ENCODE measurements at places on chromosomes 7 and 10.
A peak's percentile ranks its signal among the peaks of the same experiment; 100 is the strongest.

GRCh38 chr10:132844069-132844809 is 58.3 kb upstream of the NKX6-2 start:
- no peak for DNase-seq

DNA sequence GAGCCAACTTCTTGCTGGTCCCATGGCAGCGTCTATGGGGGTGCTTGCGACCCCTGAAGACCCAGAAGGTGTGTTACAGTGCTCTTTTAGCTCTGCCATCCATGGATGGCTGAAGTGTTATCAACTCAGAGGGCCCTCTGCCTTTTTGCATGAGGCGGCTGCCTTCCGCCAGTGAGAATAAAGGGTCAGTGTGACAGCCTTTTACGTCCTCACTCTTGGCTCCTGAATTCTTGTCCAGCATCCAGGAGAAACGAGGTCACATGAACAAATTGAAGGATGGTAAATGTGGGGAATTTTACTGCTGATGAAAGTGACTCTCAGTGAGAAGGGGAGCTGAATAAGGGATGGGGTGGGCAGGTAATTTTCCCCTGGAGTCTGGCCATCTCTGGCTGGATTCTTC is 24.1 kb downstream of the SSMEM1 start:
- no peak for DNase-seq

GRCh38 chr10:17003151-17003550 is 126.5 kb downstream of the CUBN start:
- DNase-seq: no peak

GRCh38 chr10:88278912-88279311 is 304.2 kb downstream of the RNLS start:
- DNase-seq: no peak

- DNase-seq: no peak
Observed at GRCh38 chr10:113056441-113057021, 106.5 kb downstream of the TCF7L2 start.

DNA sequence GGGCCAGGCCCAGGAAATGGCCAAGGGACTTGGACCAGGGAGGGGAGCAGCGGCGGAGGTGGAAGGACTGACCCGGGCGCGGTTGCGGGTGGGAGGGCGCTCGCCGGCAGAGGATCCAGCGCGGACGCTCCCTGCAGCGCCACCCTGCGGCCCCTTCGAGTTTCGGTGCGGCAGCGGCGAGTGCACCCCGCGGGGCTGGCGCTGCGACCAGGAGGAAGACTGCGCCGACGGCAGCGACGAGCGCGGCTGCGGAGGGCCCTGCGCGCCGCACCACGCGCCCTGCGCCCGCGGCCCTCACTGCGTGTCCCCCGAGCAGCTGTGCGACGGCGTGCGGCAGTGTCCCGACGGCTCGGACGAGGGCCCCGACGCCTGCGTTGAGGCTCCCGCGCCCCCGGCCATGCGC is 16.8 kb upstream of the ZNF467 start:
- DNase-seq: peak; percentile 42

- no peak for DNase-seq
Observed at GRCh38 chr10:8100366-8100765, 45.9 kb downstream of the GATA3 start.

DNA sequence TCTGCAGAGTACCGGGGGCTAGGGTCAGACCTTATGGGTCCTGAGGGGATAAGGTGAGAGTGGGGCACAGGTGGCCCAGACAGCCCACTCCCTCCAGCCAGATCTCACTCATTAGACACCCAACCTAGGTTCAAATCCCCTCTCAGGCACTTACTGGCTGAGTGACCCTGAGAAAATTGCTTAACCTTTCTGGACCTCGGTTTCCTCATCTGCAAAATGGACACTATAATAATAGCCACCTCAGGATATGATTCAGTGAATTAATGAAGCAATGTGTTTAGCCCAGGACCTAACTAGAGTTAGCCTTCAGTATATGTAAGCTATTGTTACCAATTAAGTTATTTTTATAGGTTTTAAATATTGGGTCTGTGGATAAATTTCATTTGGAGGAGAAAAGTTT is 122.6 kb downstream of the RGS10 start:
- no peak for DNase-seq

DNA sequence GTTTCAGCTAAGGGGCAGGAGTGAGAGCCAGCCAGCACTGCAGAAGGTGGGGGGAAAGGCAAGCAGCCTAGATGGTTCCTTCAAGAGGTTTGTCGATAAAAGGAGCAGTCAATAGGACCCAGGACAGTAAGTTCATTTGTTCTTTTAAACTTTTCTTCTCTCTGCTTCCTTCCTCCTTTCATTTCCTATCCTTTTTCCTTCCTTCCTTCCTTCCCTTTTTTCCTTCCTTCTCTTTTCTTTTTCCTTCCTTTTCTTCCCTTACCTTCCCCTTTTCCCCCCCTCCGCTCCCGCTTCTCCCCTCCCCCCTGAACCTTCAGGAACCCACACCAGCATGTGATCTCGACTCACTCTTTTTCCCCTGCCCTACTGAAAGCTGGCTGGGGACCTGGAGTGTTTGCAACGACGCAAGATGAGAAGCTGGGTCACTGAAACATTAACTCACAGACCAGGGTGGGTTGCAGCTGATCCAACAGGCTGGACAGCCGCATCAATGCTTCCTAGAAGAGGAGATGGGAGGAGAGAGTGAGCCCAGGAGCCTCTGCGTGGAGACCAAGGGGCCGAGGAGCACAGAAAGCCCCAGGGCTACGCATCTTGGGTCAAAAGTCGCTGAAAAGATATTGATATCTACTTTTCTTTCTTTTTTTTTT is 103.4 kb upstream of the SDK1 start:
- DNase-seq: no peak

- no peak for DNase-seq
Observed at GRCh38 chr10:107544706-107545520, 380.4 kb upstream of the SORCS1 start.

DNA sequence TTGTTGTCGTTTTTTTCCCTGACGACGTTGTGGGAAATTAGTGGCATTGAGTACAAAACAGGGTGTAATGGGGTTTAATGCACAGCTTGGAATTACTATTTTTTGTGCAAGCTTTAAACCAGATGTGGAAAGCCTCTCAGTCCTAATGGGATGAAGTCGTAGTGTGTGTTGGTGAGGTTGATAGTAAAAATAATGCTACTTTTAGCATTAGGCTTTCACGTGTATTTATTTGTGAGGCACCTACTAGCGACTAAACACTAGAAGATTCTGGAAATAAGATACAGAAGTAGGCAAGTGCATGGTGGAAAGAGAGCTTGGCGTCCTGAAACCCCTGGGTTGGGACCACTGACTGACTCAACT is 588 bp upstream of the ORC5 start:
- DNase-seq: no peak

GRCh38 chr10:63236113-63236935 is 103.2 kb downstream of the NRBF2 start:
- DNase-seq: no peak

GRCh38 chr7:157508477-157508881 is 171.7 kb downstream of the DNAJB6 start:
- DNase-seq: no peak

DNA sequence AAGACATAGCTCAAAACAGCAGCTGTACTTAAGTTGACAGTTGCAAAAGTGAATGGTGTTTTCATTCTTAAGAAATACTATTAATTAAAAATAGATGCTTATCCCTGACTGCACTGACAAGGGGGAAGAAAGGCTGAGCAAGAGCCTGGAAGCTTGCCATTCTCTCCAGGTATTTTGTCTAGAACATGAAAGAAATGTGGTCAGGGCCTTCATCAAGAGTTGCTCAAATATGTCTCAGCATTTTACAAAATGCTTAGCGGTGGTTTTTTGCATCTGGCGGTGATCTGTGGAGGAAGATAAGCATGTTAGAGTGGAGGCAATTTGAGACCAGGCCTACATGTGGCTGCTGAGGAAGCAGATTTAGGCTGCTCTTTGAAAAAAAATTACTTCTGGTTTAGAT is 46.4 kb upstream of the CC2D2B start:
- DNase-seq: no peak

DNA sequence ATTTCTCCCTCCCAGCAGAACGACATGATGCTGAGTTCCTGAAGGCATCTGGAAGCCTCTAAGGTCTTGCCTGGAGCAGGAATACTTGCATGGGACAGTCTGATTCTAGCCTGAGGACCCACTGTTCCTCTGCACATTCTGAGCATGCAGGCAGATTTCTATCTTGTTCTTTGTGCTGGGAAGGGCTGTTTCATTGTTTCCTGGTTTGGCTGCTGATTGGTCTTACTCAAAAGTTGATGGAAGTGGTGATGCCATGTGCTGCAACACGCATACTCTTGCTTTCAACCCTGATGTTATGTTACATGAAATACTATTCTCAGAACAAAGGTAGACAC is 307.0 kb downstream of the GATA3 start:
- no peak for DNase-seq

DNA sequence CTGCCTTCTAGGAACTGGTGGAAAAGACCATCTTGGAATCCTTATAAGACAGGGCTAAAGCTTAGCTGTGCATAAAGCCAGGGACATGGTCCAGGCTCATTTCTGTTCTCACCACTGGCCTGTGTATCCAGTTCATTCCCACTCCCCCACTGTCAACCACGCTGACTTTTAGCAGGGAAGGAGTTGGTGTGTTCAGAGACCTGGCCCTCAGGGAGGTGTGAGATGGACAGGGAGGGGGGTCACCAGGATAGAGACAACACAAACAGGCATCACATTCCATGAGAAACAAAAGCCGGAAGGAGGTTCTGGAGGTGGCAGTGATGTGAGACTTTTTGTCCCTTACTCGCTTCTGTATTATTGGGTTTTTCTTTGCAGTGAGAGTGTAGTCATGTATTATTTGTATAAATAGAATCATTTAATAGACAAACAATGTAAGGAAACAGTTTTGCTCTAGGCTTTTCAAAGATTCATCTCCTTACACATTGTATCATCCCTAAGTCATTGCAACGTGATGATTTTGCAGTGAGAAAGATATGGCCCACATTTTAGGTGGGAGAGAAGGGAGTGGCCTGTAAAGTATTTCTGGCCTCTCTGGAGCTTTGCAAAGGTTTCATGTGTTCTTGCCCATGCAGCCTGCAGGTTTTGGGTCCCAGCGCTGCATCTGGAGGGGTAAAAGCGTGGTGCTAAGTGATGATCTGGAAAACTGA is 52.0 kb downstream of the EEPD1 start:
- DNase-seq: no peak

GRCh38 chr10:114172776-114173602 is 1.0 kb downstream of the CCDC186 start:
- DNase-seq: no peak

DNA sequence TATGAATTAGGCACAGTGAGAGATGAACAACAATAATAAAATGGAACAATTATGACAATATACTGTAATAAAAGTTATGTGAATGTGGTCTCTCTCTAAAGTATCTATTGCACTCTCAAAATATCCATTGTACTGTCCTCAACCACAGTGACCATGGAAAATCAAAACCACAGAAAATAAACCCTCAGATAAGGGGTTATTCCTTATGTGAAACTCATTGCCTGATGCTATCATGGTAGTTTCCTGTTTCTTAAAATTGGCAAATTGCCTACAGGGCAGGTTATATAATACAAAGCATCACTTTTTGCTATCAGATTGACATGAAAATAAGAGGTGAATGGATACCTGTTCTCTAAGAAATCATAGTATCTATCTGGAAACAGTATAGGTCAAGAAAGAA is 3.8 kb downstream of the MCM10 start:
- no peak for DNase-seq

DNA sequence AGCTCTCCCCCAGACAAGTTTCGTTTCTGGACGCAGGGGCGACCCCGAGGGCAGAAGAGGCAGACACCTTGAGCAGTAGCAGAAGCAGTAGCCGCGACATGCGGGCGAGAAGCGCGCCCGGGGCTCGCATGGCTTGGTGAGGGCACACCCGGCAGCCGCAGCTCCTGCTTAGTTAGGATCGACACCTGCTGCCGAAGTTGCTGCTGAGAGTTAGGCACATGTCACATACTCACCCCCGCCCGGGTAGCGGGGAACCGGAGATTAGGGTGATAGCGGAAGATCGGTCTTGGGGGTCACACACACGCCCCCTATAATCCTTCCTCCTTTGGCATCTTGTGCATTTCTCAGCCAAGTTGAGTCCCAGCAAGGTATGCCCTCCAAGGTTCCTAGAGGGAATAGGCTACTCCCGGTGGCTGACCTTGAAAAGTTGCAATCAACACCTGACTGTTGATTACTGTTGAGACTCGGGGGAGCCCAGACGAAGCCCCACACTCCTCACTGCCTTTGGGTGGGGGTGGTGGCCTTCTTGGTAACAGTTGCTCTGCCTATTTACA is 668 bp downstream of the GPR37 start:
- no peak for DNase-seq

DNA sequence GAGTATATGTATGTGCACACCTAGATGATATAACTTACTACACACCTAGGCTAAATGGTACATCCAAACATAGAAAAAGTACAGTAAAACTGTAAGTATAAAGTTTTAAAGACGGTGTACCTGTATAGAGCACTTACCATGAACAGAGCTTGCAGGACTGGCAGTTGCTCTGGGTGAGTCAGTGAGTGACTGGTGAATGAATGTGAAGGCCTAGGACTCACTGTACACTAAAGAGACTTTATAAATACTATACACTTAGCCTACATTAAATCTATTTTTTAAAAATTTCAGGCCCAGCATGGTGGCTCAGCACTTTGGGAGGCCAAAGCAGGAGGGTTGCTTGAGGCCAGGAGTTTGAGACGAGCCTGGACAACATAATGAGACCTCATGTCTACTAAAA is 195.3 kb downstream of the FZD1 start:
- no peak for DNase-seq

GRCh38 chr7:70766109-70766508 is 365.8 kb upstream of the GALNT17 start:
- no peak for DNase-seq

DNA sequence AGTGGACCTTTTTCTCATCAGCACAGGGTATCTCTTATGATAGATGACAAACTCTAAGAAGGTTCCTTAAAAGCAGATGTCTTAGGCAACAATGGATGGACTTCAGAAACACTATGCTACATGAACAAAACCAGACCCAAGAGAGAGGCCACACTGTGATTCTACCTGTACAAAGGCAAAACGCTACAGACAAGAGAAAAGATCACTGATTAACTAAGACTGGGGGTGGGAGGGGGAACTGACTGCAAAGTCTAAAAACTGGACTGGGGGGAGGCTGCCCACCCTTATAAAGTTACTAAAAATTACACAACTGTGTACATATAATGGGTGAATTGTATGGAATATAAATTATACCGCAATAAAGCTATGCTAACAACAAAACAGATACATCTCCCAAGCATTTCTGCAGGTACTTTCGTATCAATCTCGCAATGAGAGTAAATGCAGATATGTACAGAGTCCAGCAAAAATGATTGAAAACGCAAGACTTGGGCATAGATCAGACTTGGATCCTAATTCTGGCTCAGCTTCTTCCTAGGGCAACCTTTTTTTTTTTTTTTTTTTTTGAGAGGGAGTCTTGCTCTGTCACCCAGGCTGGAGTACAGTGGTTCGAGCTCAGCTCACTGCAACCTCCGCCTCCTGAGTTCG is 179.7 kb downstream of the FAM107B start:
- DNase-seq: no peak
